Hindlimb muscle (tissue), 1 donor: ENCODE measurements at places on chromosomes 4 and X. TPM values are rescaled to one million over a fixed set of nuclear protein-coding genes. Genes with fewer than 3 reads are reported as not detected.

- DNase-seq, result peak; percentile 29
Observed at GRCh38 chrX:1248331-1249061, 20.1 kb upstream of the CSF2RA start.

GRCh38 chr4:15955670-15956069 is 7.3 kb downstream of the FGFBP2 start:
- DNase-seq, result no peak

Gene FRMPD4
- 1.0 TPM for polyA plus RNA-seq

- DNase-seq, result no peak
Observed at GRCh38 chrX:150704030-150704613, 10.9 kb downstream of the MTMR1 start.

DNA sequence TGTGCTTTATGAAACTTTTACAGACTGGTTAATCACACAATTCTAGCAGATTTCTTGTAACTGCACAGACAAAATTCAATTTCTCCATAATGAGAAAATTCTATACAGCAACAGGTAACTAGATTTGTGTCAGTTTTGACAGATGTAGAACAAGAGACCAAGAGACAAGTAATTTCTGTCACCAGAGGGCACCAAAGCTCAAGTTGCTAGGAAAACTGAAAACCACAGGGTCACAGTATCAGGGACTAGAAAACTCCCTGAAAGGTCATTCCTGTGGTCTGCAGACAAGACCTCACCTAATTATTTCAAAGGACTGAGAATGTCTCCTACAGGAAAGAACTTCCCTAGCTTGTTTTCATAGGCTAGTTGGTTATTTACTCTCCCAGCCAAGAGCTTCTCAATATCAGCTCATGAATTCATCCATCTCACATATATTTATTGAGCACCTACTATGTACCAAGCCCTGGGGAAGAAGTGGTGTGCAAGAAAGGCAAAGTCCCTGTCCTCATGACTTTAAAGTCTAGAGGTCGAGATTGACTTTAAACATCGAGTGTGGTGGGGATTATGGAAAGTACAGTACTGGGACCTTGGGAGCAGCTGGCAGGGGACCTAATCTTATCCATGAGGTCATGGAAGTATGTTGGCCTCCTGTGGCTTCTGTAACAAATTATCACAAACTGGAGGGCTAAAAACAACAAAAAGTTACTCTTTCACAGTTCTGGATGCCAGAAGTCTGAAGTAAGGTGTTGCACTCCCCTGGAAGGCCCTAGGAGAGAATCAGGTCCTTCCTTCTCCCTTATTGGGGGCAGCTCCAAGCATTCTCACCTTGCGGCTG is 47.8 kb upstream of the SETD7 start:
- peak; percentile 56 for DNase-seq

Gene INTU
- 10.3 TPM for polyA plus RNA-seq

DNA sequence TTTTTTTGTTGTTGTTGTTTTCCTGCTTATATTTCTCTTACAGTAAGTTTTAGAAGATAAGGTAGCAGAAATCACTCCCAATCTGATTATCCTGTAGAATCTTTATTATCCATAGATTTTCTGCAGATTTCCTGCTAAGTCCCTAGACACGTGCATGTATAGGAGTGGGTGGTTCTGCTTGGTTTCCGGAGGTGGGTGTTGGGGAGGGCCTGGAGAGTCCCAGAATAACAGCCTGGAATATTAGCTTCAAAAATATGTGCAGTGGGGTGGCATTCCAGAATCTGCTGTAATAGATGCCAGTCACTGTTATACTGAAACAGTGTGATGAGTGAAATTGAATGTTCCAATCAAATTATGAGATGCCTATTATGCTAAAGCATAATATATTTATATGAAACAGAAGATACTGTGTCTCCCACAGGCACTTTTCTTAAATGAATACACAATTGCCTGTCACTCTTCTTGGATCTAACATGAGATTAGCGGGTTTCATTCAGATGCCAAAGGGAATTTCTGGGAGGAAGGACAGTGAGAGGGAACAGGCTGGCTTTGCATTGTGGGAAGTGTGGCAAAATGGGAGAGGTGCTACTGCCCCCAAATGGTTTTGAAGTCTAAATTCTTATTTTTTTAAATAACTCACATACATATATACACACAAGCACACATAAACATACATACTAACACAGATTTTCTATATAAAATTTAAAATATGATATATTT is 37.6 kb downstream of the C4orf50 start:
- DNase-seq, result peak; percentile 23

Gene ARHGEF38
- polyA plus RNA-seq, result not detected

Gene MAP9
- 3.4 TPM for polyA plus RNA-seq

Gene KIAA1210
- 0.12 TPM for polyA plus RNA-seq

DNA sequence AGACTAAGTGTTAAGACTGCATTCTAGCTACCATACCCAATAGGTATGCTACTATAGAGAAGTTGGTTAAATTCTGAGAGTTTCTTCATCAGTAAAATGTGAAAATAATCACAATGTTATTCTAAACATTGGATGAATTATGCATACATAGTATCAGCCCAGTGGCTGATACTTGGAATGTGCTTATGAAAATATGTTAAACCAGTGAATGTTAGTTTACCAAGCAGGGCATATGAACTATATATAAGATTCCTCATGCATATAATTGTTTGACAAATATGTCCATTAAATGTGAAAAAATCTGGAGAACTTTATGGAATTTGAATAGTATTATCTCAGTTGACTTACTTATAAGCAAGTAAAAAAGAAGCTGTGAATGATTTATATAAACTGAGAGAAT is 296.1 kb downstream of the IL15 start:
- DNase-seq, result no peak

- DNase-seq, result no peak
Observed at GRCh38 chr4:40687676-40688389, 58.2 kb upstream of the RBM47 start.

DNA sequence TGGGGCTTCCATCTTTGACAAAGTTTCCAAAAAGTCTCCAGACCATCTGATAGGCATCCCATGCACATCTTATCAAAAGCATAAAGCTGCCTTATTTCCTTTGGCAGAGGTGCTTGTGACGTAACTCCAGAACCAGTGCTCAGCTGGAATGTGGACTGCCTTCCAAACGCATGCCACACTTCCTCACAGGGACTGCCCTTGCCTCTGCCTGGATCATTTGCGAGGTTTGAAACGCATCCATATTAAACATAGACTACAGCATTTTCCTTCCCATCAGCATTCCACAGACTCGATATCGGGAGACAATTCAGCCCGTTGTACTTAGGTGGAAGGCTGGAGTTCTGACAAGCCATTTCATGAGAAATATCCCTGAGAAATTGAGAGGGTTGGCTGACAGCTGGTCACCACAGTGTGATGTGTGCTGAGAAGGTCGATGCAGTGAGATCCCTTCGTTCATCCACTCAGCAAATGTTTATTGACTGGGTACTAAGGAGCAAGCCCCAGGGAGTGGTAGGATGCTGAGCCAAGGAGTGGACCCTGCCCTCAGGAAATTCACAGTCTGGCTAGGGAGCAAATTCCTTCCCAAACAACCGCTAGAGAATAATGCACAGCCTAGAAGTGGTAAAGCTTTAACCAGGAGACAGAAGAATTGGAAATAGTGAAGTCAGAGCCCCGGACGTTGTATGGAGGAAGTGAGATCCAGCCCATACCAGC is 376.0 kb downstream of the BCOR start:
- DNase-seq, result no peak

GRCh38 chr4:74768857-74769525 is 25.3 kb downstream of the BTC start:
- DNase-seq, result no peak

DNA sequence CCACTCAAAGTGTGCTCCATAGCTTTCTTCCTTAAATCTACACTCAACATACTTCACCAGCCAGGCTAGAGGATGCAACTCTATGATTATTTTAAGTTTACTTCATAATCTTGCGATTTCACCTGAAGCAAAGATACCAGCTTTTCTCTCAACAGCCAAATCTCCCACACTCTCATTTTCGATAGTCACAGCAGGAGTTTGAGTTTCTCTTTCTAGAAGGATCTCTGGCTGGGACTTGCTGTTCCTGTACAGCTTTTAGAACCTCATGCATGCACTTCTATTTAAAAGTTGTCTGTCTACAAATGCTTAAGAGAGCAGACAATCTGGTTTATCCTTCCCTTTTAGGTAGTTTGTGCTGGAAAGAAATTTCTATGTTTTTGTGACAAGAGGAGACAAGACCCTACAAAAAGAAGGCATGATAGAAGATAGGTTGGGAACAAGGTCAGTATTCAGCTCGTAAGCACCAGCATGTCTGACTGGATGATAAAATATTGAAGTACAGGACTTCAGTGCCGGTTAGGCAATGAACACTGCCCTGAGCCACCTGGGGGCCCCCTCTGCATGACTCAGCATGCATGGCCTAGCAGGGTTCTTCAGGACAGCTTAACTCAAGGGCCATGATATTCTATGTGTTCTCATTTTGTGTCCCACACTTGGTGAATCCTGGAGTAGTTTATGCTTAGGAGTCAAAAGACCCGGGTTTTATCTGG is 65.6 kb downstream of the ATXN3L start:
- DNase-seq, result no peak

Gene TBC1D14
- polyA plus RNA-seq, result 46.0 TPM

DNA sequence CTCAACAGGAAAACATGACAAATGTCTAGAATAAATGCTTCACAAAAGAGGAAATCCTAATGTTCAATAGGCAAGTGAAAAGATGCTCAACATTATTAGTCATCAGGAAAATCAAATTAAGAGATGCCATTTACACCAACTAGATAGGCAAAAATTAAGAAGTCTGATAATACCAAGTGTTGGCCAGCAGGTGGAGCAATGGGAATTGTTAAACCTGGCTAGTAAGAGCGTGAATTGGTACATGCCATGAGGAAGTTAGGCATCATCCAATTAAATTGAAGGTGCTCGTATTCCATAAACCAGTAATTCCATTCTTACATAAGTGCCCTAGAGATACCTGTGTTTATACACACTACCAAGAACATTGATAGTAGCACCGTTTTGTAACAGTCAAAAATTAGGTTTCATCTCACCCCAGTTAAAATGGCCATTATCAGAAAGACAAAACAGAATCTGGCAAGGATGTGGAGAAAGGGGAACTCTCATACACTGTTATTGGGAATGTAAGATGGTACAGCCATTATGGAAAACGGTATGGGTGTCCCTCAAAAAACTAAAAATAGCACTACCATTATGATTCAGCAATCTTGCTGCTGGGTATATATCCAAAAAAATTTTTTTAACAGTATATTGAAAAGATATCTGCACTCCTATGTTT is 14.0 kb upstream of the ZCCHC18 start:
- DNase-seq, result peak; percentile 36

- DNase-seq, result no peak
Observed at GRCh38 chrX:40736170-40736505, 796 bp upstream of the MED14 start.

- no peak for DNase-seq
Observed at GRCh38 chr4:77043507-77044136, 32.2 kb downstream of the CCNI start.

GRCh38 chr4:71188156-71188640 is 150.6 kb upstream of the SLC4A4 start:
- peak; percentile 37 for DNase-seq

- DNase-seq, result no peak
Observed at GRCh38 chrX:110374559-110374958, 15.9 kb downstream of the RTL9 start.

GRCh38 chr4:141169391-141169790 is 36.1 kb upstream of the RNF150 start:
- no peak for DNase-seq

- no peak for DNase-seq
Observed at GRCh38 chr4:7353046-7353790, 81.5 kb downstream of the PSAPL1 start.

Gene RXFP1
- 0.19 TPM for polyA plus RNA-seq

DNA sequence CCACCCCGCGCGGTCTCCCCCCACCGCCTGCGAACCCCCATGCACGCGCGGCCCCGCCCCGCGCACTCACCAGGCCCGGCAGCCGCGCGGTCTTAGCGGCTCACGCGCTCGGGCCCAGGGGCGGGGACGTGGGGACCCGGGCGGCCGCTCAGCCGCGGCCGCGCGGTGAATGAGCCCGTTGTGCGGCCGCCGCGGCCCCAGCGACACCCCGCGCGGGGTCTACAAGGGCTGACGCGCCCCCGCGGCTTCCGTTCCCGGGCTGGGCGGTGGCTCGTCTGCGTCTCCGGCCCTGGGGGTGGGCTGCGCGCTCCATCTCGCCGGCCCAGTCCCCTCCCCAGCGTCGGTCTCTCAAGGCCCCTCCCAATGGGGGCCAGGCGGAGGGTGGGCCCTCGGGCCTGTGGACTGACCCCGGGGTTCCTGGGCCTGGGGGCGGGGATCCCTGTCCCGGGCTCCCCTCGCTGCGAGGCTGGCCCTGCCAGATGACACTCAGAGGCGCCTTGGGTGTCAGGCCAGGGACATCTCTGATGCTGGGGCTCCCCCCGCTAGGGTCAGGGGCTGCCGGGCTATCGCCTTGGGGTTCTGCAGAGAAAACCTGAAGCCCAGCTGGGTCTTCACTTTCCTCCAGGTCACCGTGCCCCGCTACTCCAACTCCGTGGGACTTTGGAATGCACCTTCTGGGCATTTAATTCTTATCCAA is 4.3 kb upstream of the SLC26A1 start:
- no peak for DNase-seq

Gene ZFP42
- polyA plus RNA-seq, result 0.12 TPM

GRCh38 chrX:22063284-22063683 is 31.2 kb downstream of the PHEX start:
- no peak for DNase-seq

DNA sequence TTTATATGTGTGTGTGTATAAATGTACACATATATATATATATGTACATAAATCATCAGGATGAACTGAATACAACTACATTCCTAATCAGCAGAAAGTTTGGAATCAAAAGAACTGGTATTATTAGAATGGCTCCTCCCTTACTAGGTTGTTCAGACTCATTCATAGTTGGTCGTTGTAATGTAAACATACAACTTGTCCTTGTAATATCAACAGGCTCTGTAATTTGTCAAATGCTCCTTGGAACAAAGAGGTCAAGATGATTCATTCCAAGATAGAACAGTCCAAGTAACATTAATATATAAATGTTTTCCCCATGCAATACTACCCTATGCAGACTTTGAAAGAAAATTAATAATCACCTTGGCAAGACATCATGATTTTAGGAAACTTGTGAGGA is 351.4 kb upstream of the SMIM31 start:
- no peak for DNase-seq

DNA sequence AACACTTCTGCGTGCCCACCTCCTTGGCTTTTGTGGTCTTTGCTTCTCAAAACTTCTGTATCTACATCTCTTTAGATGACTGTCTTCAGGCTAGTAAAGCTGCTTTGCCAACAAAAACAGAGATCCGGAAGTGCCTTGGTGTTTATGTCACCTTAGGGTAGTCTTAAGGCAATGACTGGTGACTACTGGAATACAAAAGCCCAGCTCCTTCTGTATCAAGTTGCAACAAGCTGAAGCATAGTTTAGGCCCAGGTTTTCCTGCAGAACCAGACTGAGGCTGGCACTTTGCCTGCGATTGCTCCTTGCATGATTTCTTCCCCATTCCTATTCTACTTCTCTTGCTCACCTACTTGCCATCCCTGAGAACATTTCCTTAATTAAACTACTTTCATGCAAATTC is 333.8 kb downstream of the DMD start:
- no peak for DNase-seq

Gene ESX1
- not detected for polyA plus RNA-seq
